ENCODE measurements at places on chromosomes 4 and X. TPM values are rescaled to one million over a fixed set of nuclear protein-coding genes. Genes with fewer than 3 reads are reported as not detected.

GAGE2A gene
- total RNA-seq, result not detected

CXCL5 gene
- 4.6 TPM for total RNA-seq

ELF4 gene
- 19.6 TPM for total RNA-seq

TMSB15B gene
- total RNA-seq, result 13.5 TPM

NDNF gene
- total RNA-seq, result not detected

PITX2 gene
- not detected for total RNA-seq

USP27X gene
- total RNA-seq, result 2.0 TPM

VCX gene
- not detected for total RNA-seq

UCP1 gene
- not detected for total RNA-seq

SERTM2 gene
- not detected for total RNA-seq

SPOCK3 gene
- total RNA-seq, result 3.5 TPM

CT83 gene
- total RNA-seq, result not detected

SH3D19 gene
- total RNA-seq, result 39.3 TPM

RGN gene
- not detected for total RNA-seq

ERCC6L gene
- 5.8 TPM for total RNA-seq

MAGEA2 gene
- total RNA-seq, result not detected

HS6ST2 gene
- 7.4 TPM for total RNA-seq
